ENCODE measurements at places on chromosomes 2 and 18.

DNA sequence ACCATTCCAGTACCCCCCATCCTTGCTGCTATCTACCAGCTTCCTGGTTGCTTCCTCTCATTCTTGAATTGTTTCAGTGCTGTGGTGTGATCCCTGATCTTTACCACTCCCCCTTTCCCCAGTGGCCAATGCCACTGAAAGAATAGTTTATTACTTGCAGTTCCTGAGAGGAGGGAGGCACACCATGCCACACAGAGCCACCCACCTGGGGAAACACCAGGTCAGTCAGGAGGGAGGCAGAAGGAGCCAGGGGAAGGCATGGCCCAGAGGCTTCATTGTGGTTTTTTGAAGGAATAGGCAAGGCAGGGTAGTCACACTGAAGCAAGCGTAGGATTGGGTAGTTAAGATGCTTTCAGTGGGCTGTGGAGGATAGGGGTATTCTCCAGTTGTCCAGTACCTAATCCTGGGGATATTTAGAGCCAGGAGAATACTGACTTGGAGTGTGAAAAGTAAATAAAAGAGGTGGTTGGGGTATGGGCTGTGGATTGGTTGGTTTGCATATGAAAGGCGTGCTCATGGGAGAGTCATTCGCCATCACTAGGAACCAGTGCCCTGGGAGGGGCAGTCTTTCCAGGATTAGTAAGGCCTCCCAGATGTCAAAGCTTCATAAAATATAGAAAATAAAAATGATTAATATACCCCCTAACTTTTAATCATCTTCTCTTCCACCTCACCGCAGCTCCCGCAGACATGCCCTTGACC is 6.7 kb upstream of the TMEM177 start:
- no peak for DNase-seq

GRCh38 chr2:62379566-62379965 is 126.4 kb downstream of the TMEM17 start:
- DNase-seq: no peak

GRCh38 chr2:184316921-184317320 is 281.4 kb upstream of the ZNF804A start:
- no peak for DNase-seq

GRCh38 chr18:13103366-13103765 is 112.2 kb downstream of the CEP192 start:
- DNase-seq: no peak

- peak; percentile 55 for DNase-seq
Observed at GRCh38 chr2:160042054-160042453, 20.4 kb downstream of the PLA2R1 start.

- DNase-seq: no peak
Observed at GRCh38 chr18:78505851-78506461, 473.7 kb upstream of the SALL3 start.

DNA sequence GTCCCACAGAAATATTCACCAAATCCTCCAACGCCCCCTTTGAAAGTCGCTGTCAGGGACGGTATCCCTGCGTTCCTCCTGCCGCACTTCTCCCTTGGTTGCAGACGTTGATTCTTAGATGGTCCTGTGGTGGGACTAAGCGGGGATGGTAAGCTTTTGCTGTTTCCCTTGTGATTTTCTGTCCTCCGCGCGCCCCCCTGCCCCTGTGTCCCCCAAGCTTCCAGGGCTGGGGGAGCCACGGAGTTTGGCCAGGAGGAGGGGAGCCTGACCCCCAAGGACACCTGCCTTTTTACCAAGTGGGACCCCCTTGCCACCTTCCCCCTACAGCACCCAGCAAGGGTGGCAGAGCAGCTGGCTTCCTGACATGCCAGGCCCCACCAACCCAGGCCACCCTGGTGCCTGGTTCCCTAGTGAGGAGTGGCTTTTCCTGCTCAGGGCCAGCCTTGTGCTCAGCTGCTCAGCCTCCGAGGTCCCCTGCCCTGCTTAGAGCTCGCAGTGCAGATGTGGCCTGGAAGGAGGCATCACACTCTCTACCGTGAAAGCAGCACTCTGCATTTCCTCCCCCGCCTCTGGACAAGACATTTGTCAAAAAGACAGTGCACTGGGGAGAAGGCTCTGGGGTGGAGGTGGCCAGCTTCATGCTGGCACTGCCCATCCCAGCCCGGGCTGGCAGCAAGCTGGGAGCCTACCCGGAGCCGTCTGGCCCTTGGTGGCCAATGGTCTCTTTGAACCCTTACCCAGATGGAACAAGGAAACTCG is 49.4 kb downstream of the TWIST2 start:
- no peak for DNase-seq

- DNase-seq: peak; percentile 0
Observed at GRCh38 chr18:56789004-56789888, 138.1 kb downstream of the WDR7 start.

- DNase-seq: no peak
Observed at GRCh38 chr2:127219171-127220070, 678 bp downstream of the CYP27C1 start.

DNA sequence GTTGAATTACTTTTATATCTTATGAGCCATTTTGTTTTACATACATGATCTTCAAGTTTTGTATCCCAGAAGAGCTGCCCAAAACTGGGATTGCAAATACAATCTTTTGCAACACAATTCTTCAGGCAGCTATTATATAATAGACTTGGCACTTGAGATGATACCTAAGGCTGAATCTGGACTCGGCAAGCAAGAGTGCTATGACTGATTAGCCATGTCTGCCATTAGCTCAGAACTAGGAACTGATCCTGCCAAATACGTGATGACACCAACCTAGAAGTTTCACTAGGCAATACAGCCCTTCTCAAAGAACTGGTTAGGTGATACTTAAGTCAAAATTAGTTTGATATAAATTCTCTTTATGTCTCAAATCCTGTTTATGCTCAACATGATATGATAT is 619.6 kb downstream of the CPS1 start:
- no peak for DNase-seq

- DNase-seq: no peak
Observed at GRCh38 chr2:41662461-41662860, 385.4 kb upstream of the PKDCC start.

GRCh38 chr2:97834610-97835009 is 121.2 kb downstream of the ZAP70 start:
- no peak for DNase-seq

DNA sequence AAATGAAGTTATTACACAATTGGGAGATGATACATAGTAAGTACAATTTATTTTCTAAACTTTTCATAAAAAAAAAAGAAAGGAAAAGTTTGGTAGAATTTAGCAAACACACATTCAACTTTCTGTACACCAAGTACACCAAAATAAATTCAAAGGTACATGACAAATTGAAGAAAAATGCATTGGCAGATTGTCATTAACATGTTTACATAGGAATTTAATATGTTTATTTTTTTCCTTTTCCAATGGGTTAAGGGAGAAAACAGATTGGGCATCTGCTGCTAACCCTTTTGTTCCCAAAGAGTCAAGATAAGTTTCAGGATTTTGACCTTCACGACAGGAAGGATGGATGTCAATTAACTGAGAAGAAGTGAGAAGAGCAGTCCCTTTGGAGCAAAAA is 620.4 kb downstream of the XIRP2 start:
- DNase-seq: no peak

GRCh38 chr2:197786010-197786877 is 1.1 kb upstream of the BOLL start:
- peak; percentile 56 for DNase-seq

GRCh38 chr2:27622921-27623384 is 5.9 kb downstream of the CCDC121 start:
- no peak for DNase-seq

DNA sequence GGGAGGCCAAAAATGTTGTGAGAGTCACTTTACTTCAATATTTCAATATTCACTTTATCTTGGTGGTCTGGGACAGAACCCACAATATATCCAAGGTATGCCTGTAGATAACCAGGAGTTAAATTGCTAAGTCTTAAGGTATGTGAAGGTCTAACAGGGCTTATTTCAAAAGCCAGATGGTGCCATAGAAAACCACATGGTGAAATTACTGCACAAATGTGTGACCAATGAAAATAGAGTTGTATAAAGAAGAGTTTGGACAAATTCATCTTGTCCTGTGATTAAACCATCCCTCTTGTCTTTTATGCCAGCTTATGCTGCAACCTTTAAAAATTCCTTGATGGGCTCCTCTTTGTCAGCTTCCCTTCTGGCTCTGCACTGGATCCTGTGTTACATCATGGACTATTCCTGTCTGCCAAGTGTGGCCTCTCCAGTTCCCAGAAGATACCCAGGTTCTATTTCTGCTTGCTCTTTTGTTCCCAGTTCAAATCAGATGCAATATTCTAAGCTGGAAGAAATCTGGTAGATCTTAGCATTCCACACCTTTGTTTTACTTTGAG is 46.8 kb downstream of the ANTXR1 start:
- no peak for DNase-seq

DNA sequence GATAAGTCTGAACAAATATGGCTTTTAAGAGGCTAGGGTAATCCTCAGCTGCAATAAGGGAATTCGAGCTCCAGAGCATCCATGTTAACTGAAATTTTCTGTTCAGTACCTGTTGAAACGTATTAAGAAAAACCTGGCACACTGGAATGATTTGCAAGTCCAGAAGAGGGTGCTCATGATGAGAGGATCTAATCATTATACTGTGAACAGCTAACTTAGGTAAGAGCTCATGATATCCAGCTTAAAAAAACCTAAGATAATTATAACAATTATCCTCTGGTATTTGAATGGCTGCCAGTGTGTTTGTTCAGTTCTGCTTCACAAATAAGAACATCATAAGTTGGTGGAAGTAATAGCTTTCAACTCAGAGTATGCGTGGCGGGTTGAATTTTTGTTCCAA is 1118.3 kb upstream of the DDX18 start:
- DNase-seq: no peak

DNA sequence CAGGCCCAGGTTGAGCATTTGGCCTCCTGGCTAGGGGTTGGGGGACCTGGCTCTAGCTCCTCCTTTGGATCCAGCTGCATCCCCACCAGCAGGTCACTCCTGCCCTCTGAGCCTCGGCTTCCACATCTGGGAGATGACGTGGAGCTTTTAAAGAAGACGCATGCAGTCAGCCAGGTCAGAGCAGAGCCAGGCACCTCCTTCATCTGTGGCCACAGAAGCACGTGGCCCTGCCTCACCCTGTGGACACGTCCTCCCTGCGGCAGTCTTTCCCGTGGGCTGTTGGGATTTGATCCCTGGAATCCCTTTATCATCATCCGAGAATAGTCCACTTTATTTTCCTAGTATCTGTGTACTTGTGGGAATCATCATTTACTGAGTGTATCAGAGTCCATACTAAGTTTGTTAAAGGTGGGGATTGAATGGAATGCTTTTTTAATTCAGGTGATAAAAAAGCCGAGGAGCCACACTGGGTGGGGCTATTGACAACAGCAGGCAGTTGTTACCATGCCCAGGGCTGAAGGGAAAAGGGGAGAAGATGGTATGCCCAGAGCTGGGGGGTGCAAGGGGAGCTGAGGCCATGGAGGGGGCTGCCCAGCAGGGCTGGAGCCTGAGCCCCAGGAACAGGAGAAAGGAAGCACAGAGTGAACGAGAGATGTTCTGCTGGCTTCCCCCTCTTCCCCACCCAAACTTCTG is 170.1 kb downstream of the LAMA1 start:
- DNase-seq: no peak

GRCh38 chr2:119536211-119536610 is 8.0 kb upstream of the CFAP221 start:
- no peak for DNase-seq

DNA sequence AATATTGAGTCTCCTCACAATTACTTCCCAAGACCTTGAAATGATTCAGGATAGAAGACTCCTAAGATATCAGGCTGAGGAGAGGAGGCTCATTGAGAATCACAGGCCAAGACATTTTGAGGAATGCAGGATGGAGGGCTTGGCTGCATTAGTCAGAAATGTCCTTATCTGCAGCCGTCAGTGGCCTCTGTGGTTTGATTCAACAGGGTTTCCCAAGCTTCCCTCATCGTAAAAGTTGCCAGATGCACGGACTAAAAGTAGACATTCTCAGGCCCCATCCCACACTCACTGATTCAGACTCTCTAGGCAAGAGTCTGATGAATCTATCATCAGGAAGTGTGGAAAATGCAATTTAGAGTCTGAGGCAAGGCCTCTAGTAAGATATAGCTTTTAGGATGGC is 34.0 kb upstream of the TMEM178A start:
- no peak for DNase-seq

- no peak for DNase-seq
Observed at GRCh38 chr18:23926571-23926970, 88.0 kb upstream of the TTC39C start.

DNA sequence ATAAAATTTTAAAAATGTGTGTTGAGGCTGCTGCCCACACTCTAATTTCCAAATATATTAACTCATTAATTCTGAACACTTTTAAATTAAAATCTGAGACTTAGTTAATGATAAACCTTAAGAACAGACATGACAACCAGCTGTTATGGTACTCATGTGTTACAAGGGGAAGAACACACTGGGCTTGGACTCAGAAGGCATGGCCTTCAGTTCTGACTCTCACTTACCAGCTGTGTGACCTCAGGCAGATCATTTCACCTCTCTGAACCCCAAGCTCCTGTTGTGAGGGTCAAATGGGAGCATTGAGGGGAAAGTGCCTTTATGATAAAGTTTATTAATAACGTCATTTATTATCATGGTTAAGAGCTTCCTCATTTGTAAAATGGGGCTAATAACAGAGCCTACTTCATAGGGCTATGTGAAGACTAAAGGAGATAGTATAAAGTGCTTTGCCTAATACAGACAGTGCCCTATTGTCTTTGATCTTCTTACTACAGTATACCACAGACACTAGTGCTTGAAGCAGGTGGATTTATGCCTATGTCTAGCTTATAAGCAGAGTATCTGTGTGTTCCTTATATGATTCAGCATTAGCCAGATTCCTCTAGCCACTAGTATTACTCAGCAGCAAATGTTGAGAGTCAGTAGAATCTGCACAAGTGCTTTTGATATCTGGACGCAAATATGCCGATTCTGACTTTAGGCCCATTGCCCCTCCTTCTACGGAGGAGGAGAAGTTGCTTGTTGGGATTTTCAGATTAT is 99.6 kb downstream of the SGPP2 start:
- DNase-seq: no peak

DNA sequence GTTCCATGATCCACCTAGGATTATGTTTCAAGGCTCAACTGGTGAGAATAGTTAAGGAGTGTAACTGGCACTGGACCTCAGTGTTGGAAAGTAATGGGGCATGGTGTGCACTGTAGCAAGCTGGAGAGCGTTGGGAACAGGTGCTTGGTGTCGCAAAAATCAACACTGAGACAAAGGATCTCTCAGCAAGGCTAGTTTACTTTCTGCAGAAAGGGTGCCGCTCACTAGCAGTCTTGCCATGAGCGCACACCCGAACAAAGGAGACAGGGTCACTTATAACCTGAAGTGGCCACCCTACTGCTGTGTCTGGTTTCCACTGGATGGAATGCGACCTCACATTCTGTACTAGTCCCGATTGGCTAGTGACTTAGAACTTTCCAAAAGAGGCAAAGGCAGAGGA is 133.2 kb downstream of the TMEM17 start:
- no peak for DNase-seq

GRCh38 chr2:189829102-189829833 is 45.0 kb downstream of the PMS1 start:
- DNase-seq: no peak
